Stimulated activated CD8-positive, alpha-beta memory T cell treated with anti-CD3 and anti-CD28 coated beads, Interleukin-2, amount 100 ng/mL, for 1 hour (primary cell): ENCODE measurements at places on chromosomes 2 and 18.

DNA sequence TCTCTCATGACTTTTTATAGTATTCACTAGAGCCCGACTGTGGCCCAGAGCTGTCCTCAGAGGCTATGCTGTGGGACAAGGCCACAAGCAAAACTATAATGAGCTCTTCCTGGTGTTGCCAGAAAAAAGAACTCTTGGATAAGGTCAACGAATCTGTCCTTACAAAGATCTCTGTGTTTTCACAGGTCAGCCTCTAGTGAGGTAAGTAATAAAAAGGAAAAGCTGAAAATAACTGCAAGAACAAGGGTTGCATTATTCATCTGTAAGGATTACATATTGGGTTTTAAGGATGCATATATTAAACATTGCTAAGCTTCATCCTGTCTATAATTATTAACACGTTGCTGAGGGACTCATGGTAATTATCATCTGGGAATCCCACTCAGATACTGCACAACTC is 62.8 kb upstream of the ATL2 start:
- no peak for DNase-seq

GRCh38 chr2:221848286-221848685 is 276.2 kb upstream of the EPHA4 start:
- DNase-seq, result no peak

DNA sequence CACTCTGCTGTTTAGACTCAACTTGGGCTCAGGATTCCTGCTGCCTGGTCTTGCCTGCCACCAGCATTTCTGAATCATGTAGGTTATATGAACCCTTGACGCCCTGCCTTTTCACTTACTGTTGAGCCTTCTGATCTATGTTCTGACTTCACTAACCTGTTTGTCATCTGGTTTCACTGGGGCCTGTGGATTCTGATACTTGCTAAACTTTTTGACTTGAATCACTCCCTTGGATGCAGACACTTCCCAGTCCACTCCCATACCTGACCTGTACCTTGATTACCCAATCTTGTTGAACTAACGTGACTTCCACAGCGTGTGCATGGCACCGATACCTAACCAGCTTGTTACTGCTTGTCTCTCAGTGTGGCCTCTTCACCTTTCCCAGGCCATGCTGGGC is 35.6 kb upstream of the SPAG16 start:
- no peak for DNase-seq

DNA sequence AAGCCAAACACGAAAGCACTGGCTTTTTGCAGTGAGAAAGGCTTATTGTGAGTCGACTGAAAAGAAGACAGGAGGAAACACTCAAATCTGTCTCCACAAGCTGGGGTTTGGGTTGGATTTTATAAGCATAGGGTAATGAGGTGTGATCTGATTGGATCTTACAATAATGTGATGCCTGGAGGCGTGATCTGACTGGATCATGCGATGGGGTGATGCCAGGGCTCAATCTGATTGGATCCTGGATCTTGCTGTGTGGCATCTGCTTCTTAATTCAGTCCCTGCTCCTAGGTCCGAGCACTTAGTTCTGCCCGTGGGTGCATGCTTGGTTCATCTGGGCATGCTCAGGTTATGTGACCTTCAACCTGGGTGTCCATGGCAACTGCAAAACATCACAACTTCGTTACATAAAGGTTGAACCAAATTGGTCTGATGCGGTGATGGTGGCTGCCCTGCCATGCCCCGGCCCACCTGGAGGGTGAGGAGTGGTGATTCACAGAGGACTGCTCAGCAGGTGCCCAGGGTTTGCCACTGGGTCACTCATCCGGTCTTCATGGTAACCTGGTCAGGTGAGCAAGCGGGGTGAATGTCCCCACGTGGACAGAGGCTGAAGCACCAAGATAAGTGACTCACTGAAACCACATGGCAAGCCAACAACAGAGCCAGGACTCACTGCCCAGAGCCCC is 111.0 kb downstream of the KCNF1 start:
- DNase-seq, result no peak

GRCh38 chr2:171852366-171852888 is 41.6 kb downstream of the SLC25A12 start:
- no peak for DNase-seq

- no peak for DNase-seq
Observed at GRCh38 chr2:11303290-11304013, 41.0 kb downstream of the ROCK2 start.

- no peak for DNase-seq
Observed at GRCh38 chr2:172211512-172211911, 108.8 kb upstream of the DLX2 start.

GRCh38 chr2:139438478-139438877 is 658.3 kb upstream of the NXPH2 start:
- DNase-seq, result no peak

GRCh38 chr18:79058007-79058406 is 11.2 kb upstream of the ATP9B start:
- DNase-seq, result no peak

GRCh38 chr2:729376-729861 is 52.2 kb upstream of the TMEM18 start:
- DNase-seq, result no peak

- DNase-seq, result no peak
Observed at GRCh38 chr2:69667805-69668382, 24.4 kb upstream of the AAK1 start.

GRCh38 chr2:152875701-152876695 is 157.6 kb downstream of the ARL6IP6 start:
- DNase-seq, result no peak
